GM12878 (cell line): ENCODE measurements at places on chromosomes 4 and X.

- no peak for DNase-seq
Measured at GRCh38 chr4:38172078-38172477, 211.9 kb downstream of the PTTG2 start.

- DNase-seq: no peak
Measured at GRCh38 chr4:161799710-161800109, 364.1 kb downstream of the FSTL5 start.

- no peak for DNase-seq
Measured at GRCh38 chrX:138897621-138898492, 186.3 kb upstream of the FGF13 start.

- no peak for DNase-seq
Measured at GRCh38 chrX:12767856-12768255, 23.4 kb upstream of the PRPS2 start.

GRCh38 chr4:58940167-58940566 lies 1830.0 kb upstream of the IGFBP7 start:
- DNase-seq: no peak

GRCh38 chr4:185774131-185774653 lies 37.8 kb downstream of the SORBS2 start:
- DNase-seq: peak; percentile 11
